HCEC 1CT (cell line): ENCODE measurements at places on chromosomes 12 and 14.

DNA sequence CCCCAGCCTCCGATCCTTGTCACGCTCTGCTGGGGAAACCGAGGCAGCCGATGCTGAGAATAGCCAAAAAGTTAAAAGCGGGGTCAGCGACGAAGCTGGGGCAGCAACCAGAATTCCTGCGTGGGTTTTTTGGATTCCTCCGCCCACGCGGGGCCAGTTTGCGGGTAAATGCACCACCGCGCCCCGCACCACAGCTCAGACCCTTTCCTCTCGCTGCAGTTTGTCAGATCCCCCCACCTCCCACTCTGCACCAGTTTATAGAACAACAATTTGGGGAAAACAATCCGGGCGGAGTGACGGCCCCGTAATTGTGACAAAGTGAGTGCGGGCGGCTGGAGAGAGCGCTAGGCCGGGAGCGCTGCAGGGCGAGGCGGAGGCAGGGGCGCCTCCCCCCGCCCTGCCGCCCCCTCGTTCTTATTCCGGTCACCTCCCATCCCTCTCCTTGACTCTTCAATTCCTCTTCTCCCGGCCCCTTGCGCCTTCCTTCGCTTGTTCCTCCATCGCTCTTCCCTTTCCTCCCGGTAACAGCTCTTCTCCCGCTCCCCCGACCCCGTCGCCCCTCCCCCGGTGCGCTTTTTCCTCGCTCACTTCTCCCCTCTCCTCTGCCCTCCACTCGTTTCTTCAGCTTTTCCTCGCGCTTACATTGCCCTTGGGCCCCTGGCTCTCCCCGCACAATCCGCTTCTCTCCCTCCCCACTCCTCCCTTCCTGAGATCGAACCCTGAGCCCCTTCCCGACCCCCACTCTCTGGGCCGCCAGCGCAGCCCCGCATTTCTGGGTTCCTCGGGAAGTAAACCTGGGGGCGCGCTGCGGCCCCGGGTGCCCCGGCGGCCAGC lies 646 bp upstream of the DNAJC22 start:
- DNase-seq = no peak

GRCh38 chr12:132886529-132887477 lies 602 bp downstream of the CHFR start:
- no peak for DNase-seq

DNA sequence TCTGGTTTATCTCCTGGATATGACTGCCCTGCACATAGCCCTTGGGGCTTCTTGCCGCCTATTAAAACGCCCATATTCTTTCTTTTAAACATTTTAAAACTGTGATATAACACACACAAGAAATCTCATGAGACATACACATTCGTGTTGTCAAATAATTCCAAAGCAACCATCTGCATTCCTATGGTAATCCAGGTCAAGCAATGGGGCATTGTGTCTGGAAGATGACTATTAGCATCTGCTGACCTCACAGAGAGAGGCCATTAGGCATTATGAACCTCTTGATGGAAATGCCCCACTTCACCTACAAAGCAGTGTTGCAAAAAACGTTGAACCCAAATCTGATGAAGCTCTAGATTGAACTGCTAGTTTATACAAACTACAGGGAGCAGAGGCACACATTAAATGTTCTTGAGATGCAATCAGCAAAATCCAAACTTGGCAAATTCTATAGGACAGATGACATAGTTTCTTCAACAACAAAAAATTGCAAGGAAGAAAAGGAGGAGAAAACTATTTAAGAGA lies 513.8 kb upstream of the CCDC196 start:
- DNase-seq = no peak

DNA sequence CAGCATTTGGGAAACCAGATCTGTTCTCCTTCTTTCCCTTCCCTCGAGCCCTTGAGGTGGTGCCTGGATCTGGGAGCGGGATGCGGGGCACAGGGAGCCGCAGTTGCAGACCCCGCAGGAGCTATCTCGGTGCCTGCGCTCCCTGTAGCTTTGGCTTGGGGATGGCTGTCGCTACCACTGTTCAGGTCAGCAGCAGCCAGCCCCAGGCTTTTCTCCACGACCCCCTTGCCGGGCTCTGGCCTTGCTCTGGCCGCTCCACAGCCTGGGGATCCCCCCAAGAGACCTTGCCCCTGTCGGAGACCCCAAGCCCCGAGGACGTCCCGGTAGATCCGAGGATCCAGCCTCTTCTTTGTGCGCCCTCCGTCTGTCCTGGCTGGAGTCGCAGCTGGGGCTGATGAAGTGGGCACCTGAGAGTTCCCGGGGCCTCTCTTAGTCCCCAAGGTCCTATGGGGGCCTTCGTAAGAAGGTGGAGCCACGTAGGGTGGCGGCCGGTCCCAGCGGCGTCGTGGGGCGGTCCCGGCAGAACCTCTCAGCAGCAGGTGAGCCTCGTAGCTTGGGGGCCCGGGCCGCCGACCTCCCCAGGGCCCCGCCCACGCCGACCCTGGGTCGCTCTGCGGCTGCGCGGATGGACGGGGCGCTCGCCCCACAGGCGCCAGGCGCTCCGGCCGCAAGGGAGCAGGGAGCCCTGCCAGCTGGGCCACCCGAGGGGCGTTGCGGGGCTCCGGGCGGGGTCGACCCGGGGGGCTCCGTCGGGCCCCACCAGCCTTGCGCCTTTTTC lies 1.3 kb downstream of the DDN start:
- no peak for DNase-seq
